ENCODE measurements at places on chromosomes 1 and 21.

DNA sequence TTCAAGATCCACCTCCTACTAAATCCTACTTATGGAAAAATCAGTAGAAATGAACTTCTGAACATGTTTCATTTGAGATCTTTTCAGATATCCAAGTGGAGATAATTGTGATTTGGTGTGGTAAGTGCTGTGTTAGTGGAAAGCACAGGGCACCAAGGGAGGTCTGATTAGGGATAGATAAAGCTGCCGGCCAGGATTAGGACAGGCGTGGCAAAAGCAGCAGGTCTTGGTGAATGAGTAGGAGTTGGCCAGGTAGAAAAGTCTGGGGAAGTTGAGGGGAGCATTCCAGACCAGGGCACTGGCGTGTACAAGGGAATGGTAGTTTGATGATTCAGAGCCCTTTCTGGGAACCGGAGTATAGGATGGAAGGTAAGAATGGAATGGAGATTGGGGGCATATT lies 47.8 kb downstream of the AZIN2 start:
- DNase-seq: no peak

DNA sequence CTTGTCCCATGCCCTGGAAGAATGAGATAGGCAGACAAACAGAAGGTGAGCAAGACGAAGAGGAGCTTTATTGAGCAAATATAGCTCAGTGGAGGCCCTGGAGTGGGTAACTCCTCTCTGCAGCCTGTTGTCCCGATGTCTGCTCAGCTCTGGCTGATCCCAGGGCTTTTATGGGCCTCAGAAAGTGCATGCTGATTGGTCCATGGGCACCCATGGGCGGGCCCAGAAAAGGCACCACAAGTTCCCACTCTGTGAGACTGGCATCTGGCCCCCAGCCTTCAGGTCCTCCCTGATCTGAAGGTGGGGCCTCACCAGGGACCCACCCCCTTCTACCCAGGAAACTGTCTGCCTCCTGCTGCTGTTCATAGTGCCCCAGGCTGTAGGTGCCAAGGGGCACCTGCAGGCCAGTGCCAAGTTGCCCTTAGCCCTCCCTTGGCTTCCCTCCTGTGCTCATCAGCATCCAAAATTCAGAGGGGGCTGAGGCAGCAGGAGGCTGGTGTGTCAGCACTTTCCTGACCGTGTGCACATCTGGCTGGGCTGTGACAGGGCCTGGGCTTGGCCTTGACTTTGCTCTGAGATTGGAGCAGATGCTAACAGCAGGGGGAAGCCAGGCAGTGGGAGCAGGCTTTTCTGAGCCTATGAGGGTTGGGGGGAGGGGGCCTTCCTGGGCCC lies 35.4 kb downstream of the ACTL8 start:
- DNase-seq: no peak

DNA sequence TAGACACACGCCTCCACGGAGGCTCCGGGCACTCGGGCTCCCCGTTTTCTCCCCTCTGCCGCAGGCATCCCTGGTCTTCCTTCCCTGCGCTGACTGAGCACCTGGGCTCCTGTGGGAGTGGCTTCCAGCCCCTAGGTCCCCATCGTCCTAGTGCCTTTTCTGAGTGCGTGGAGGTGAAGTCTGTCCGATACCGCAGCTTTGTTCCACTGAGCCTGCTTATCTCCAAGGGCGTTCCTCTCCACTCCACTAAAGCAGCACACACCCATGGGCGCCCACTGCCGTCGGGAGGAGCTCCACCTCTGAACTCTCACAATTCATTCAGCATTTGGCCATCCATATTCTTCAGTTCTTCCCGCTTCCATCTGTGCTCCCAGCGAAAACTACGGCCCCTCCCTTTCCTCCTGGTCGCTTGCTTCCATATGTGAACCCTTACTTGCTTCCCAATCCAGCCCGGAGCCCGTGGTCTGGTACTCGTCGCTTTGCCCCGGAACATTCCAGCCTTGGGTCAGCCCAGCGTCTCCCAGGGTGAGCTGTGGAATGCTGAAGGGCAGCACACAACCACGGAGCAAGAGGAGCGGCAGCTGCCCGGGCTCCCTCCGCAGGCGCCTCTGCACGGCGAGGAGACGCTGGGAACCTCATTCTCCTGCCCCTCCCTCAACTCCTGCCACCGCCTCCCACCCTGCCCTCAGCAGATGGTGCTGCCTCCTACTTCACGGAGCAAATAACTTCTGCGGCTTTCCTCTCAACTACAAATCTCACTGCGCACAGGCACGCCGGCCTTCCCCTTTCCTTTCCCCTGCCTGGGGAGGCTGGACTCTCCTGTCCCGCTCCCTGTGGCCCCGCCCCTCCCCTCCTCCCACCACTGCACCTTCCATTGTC lies 27.5 kb downstream of the ATP8B2 start:
- DNase-seq: peak; percentile 41

GRCh38 chr1:182713492-182713891 lies 29.1 kb upstream of the RGS8 start:
- DNase-seq: no peak

DNA sequence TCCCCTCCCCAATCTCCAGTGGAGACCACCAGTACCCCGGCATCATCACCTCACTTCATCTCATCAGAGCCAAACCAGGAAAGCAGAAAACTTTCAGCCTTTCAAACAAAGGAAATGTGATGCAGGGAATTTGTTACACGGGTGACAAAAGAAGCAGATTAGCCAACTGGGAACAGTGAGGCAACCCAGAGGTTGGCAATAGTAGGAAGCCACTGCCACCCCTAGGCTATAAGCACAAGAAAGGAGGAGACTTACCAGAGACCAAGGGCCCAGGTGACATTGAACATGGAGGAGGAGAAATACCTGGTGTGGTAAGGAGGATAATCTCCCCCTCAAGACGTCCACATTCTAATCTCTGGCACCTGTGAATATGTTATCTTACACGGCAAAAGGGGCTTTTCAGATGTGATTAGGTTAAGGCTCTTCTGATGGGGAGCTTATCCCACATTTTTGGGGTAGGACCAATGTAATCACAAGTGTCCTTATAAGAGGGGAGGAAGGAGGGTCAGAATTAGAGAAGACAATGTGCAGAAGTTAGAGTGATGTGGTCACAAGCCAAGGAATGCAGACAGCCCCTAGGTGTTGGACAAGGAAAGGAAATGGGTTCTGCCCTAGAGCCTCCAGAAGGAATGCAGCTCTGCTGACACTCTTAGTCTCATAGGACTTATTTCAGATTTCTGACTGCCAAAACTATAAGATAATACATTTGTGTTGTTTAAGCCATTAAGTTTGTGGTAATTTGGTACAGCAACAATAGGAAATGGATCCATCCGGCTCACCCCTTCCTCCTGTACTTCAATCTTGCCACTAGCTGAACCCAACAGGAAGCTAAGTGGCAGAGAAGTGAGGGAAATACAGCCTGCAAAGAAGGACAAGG lies 83.6 kb upstream of the VAV3 start:
- DNase-seq: no peak

- no peak for DNase-seq
Measured at GRCh38 chr21:42735061-42735460, 81.6 kb downstream of the PDE9A start.

- DNase-seq: no peak
Measured at GRCh38 chr1:8858888-8859706, 19.4 kb downstream of the ENO1 start.

- DNase-seq: no peak
Measured at GRCh38 chr21:27565364-27565763, 598.5 kb upstream of the ADAMTS5 start.

DNA sequence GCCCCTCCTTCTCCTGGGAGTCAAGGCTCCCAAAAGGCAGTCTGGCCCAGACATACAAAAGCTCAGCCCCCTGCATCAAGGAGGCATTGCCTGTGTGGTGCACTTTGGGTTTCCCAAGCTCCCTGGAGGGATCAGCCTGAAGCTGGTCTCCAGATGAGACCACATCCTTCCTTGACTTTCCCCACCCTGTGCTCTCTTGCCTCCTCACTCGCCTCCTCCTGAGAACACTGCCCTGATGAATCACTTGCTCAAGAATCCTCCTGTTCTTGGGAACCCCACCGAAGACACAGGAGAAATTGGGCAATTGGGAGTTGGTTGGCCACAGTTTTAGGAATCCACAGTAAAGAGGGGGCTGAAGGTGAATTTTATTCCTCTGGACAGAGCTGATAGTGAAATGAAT lies 34.8 kb upstream of the LYST start:
- no peak for DNase-seq

DNA sequence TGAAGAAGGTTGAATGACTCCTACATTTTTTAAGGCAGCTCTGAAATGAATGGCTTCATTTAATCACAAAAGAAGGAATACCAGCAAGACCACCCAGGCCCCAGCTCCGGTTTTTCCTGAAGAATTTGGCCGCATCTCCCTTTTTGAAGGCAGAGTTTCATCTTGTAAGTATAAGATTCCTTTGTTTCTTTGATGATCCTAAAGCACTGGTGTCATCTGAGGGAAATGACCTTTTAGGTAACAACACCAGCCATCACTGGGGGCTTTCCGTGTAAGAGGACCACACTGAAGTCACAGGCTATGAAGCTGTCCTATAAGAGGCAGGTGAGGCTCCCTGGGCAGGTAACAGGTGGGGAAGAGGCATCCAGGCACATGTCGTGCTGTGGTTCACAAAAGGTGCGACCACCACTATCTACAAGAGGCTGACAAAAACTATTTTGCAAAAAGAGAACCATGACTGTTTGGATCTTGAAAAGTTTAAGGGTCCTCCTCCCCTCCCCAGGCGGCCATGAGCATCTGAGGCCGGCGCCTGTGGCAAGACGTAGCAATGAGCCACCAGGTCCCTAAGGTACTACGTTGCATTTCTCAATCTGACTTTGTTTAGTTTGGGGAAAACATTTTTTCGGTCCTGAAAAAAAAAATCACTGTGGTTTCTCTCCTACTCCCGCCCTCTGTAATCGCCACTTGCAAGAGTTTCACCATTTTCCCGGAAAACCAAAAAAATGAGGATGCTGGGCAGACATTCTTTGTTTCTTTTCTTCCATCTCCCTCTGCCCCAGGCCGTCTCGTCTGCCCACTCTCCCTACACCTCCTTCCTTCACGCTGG lies 46.3 kb upstream of the IRF2BP2 start:
- no peak for DNase-seq

- DNase-seq: no peak
Measured at GRCh38 chr1:173161510-173162221, 45.5 kb downstream of the TNFSF4 start.

- no peak for DNase-seq
Measured at GRCh38 chr1:36737767-36738166, 255.1 kb upstream of the CSF3R start.

- DNase-seq: no peak
Measured at GRCh38 chr1:200217703-200218102, 190.2 kb downstream of the NR5A2 start.

DNA sequence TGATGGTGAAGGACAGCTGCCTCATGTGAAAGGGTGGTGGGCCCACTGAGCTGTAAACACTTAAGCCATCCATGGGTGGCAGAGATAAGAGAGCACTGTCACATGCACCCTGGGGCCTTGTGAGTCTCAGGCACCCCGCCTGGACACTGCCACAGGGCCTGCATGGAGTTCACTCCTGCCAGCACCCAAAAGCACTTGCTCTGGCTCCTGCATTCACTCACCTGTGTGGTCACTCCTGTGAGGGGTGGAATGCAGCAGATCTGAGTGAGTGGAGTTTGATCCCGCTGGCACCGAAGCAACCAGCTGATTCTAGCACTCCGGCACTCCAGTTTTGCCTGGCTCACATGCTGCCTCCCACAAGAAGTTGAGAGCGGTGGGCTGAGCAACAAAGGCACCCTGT lies 1142.1 kb upstream of the PRMT6 start:
- no peak for DNase-seq

GRCh38 chr1:183687546-183688304 lies 34.6 kb upstream of the APOBEC4 start:
- no peak for DNase-seq

DNA sequence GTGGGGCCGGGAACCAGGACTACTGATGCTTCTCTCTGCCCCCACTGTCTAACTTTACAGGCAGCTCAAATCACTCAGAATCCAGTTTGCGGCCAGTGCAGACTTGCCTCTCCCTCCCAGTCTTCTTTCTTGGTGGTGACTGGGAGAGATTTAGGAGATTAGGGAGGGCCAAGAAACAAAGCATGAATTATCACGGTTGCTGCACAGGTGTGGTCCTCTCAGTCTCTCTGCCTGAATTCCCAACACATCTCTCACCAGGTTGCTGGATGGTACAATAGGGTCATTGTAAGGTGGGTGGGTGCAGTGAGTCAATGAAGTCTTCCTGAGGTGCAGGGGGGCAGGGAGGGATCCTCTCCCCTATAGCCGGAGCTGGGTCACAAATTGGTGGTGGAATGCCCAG lies 12.6 kb downstream of the S100A11 start:
- no peak for DNase-seq

GRCh38 chr1:187877220-187877619 lies 1048.5 kb downstream of the PLA2G4A start:
- no peak for DNase-seq

DNA sequence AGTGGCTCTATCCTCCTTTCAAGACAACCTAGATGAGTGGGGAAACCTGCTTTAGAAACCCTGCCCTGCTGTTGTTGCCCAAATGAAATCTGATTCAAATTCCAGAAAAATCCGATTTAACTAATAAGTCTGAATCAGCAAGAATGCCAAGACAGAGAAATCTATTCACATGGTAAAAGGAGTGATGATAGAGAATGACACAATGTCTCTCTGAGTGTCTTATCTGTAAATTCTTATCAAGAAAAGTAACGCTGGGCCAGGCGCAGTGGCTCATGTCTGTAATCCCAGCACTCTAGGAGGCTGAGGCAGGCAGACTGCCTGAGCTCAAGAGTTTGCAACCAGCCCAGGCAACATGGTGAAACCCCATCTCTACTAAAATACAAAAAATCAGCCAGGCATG lies 13.7 kb upstream of the GUCA2A start:
- no peak for DNase-seq

- no peak for DNase-seq
Measured at GRCh38 chr1:18989176-18989799, 32.8 kb upstream of the IFFO2 start.

GRCh38 chr1:23930270-23930669 lies 17.1 kb upstream of the CNR2 start:
- DNase-seq: no peak

DNA sequence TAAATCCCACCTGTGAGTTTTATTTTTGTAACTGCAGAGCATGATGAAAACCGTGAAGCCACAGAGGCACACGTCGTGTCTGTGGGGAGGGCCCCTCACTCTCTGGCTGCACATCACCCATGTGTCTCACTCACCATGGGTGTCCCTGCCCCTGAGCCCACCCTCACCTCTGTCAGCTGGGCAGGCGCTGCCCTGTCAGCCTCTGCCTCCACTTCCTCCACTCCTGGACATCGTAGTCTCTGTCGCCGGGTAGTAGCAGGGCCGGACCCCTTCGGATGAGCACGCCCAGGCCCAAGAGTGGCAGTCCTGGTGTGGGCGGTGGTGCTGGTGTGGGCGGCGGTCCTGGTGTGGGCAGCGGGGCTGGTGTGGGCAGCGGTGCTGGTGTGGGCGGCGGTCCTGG lies 37.3 kb downstream of the COL18A1 start:
- no peak for DNase-seq

DNA sequence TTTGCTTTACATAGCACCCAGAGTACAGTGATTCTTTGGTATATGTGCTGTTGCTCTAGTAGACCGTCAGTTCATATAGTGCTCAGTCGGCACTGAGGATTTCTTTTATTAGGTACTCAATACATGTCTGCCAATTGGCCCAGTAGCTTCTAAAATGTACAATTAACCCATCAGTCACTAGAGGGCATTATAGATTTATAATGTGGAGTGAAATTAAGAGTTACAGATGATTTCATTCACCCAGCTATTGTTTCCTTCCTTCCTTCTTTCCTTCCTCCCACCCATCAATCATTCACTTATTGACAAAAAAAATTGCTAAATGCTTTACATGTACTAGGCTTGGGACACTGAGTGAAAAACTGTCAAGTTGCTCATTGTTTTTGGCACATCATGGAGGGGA lies 263.6 kb upstream of the USP24 start:
- DNase-seq: no peak
